ENCODE measurements at places on chromosomes 13 and 19. TPM values are rescaled to one million over a fixed set of nuclear protein-coding genes. Genes with fewer than 3 reads are reported as not detected.
A peak's percentile ranks its signal among the peaks of the same experiment; 100 is the strongest.

GRCh38 chr19:39428283-39429112 is 7.3 kb downstream of the RPS16 start:
- no peak for DNase-seq

ZNF14 gene
- total RNA-seq = 4.8 TPM

DNA sequence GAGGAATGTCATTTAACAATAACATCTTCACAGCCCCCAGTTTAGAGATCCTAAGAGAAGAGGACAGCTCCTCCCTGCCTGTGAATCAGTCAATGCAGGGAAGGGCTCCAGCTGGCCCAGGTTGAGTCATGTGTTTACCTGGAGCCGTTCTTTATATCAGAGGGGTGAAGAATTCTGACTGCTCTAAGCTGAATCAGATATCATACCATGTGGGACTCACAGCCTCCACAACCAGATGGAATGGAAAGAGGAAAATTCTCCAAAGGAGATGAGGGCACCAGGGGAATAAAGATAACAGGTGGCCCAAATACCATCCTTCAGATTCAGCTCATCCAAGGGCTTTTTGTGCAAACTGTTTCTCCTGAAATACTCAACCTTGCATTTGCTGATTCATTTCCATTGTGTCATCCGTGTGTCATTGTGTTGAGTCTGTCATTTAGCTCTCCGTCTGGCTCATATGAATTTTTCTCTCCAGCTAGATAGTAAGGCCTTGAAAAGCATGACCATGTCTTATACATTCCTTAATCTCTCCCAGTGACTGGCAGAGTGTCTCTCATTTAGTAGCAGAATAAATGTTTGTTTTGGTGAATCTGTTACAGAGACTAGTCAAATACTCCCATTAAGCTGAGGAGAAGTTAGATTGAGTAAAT is 217.9 kb downstream of the RFC3 start:
- no peak for DNase-seq

GRCh38 chr13:72504131-72504841 is 223.1 kb downstream of the MZT1 start:
- no peak for DNase-seq

- DNase-seq = peak; percentile 58
Measured at GRCh38 chr13:102392481-102393209, 9.2 kb downstream of the FGF14 start.

DNA sequence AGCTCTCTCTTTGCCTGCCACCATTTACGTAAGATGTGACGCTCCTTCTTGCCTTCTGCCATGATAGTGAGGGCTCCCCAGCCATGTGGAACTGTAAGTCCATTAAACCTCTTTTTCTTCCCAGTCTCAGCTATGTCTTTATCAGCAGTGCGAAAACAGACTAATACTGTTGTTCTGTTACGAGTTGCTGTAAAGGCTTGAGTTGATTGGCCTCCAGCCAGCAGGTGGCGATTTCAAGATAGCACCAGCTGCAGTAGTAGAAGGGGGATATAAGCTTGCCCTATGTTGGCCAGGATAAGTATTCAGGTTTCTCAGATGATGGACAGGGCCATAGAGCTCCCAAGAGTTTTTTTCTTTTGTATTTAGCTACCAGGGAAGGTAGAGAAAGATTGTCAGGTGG is 385.5 kb downstream of the MZT1 start:
- no peak for DNase-seq

GRCh38 chr13:98509271-98510155 is 67.4 kb downstream of the STK24 start:
- peak; percentile 80 for DNase-seq

GRCh38 chr13:111480976-111481375 is 160.5 kb downstream of the TEX29 start:
- no peak for DNase-seq

DNA sequence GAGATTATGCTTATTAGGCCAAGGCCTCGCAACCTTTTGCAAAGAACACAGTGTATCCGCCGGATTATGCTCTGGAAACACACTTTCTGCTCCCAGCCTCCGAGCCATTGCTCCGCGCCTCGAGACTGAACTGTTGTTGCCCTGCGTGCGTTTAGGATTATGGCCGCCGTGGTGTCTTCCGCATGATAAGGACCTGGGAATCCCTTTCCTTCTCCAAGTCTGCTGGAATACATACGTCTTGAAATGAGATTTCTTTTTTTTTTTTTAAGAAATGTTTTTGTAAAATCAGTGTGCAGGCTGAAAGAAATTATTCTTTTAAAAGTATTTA is 89.8 kb upstream of the SOX1 start:
- DNase-seq = no peak

- no peak for DNase-seq
Measured at GRCh38 chr13:22744688-22745452, 435.9 kb upstream of the SGCG start.

GRCh38 chr13:41546372-41547190 is 89.2 kb downstream of the RGCC start:
- DNase-seq = no peak

DNA sequence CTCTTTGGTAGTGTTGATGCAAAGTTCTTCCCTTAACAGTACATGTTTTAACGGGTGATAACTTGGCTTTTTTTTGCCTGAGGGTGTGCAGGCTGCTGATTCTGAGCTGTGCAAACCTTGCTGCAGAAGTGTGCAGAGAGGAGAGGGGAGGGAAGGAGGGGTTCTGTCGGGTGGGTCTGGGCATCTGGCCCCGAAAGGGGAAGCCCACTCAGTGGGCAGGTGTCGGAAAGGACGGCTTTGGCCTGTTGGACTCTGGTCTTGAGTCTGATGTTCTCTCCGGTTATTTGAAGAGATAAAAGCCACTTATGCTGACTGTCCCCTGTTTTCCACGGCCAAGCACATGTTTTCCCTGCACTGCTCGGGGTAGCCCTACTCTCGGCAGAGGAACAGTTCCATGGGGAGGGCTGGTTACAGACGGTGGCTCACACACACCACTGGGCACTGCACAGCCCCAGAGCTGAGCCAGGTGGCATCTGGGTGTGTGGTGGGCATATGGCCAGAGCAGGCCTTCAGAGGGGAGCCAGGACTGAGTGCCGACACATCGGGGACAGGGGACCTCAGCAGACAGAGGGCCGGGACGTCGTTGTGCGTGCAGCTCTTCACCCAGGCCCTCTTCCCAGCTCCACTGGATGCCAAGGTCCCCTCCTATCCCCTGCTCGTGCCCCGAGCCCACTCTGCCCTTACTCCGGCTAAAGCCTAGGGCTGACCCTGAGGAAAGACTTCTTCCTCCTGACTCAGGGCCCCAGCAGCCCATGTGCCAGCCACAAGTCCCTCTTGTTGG is 93.2 kb downstream of the TEX29 start:
- DNase-seq = no peak

DNA sequence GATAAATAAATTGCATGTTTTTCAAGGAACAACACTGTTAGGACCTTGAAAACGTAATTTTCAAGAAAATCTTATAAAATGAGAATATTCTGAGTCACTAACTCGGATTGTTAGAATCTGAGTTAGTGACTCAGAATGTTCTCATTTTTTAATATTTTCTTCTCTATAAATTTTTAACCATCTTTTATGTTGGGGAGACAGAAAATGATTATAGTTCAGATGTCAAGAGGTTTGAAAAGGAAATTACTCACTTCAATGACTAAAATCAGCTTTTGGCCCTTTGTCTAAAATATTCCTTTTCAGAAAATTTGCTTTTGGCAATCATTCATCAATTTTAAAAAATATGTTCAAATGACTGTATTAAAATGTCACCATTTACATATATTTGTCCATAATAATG is 264.2 kb upstream of the EDNRB start:
- no peak for DNase-seq

- peak; percentile 56 for DNase-seq
Measured at GRCh38 chr19:29084266-29084665, 128.7 kb downstream of the UQCRFS1 start.

DNA sequence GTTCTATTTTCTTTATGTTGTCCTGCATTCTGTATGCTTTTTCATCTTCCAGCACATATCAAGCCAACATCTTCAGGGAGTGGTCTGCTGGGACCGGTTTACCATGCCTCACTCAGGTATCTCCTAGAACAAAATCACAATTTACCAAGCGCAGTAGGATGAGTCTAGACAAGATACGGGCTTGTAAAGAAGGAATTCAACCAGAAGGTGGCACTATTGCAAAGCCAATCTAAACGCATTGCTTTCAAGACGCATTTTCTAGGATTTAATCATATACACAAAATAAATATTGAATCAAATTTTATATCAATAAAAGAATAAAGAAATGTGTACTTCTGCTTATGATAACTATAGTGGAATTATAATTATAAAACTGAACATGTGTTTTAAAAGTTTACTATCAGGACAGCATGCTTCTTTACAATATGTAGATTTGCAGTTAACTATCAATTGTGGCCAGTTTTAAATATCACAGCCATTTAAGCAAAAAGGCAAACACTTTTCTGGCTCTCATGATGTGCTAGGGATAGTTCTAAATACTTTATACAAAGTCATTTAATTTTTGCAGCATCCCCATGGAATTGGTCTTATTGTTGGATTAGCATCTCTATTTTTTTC is 16.1 kb upstream of the TPP2 start:
- DNase-seq = peak; percentile 85

POLR1G gene
- 25.3 TPM for total RNA-seq

GRCh38 chr13:24627946-24628345 is 52.3 kb upstream of the ATP12A start:
- no peak for DNase-seq

WDR87 gene
- not detected for total RNA-seq

- no peak for DNase-seq
Measured at GRCh38 chr13:80612804-80613203, 271.9 kb upstream of the SPRY2 start.

MEDAG gene
- not detected for total RNA-seq

CCNA1 gene
- total RNA-seq = 2.2 TPM

DNA sequence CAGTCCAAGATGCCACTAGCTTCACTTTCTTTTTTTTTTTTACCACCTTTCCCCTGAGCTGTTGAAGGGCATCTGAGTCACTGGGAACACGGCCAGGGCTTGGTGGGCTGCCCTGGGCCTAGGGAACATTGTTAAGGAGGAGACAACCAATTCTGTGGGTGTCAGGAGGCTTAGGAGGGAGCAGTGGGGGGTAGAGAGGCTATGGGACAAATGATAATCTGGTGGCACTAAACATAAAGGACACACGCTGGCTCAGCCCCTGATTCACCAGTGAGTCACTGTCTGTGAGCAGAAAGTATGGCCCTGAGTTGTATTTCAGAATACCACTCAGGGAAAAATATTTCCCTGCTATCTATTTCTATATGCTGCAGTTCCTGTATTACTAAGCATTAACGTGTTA is 207.8 kb downstream of the DCLK1 start:
- DNase-seq = no peak

DNA sequence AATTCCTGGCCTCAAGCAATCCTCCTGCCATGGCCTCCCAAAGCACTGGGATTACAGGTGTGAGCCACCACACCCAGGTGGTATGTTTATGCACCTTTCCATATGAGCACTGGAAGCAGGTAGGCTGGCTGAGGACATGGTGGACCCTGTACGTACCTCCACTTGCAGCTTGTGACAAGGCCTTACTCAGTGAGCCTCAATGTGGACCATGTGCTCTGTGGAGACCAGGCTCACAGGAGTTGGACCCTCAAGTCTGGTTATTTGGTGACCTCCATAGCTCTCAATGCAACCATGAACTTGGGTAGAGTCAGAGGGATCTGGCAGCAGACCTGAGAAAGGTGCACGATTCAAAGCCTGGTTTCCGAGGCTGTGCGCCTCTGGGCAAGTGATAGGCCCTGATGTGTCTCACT is 5.5 kb downstream of the ACP4 start:
- no peak for DNase-seq

CEACAM3 gene
- total RNA-seq = not detected

LAIR1 gene
- total RNA-seq = 7.7 TPM

DNA sequence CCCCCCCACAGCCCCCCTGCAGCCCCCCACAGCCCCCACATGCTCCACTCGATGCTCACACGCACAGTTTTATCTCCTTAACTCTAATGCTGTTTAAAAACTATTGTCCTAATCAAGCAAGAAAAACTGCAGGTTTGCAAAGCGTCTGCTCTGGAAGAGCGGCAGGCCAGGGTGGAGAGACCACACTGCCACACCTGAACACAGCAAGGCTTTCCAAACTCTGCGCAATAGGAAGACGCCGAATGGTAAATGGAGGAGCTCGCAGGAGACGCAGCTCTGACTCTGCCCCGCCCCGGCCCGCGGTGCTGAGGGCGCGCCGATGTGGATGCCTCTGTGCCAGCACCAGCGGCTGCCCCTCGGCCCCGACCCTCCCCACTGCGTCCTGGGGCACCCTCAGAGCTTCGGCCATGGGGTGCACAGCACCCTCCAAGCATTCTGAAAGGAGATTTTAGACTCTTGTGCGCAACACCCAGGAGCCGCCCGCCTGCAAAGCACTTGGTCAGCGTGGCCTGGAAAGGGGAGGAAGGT is 32.4 kb downstream of the RASA3 start:
- no peak for DNase-seq

CNFN gene
- total RNA-seq = not detected

- no peak for DNase-seq
Measured at GRCh38 chr13:106132216-106132615, 403.2 kb downstream of the EFNB2 start.

RANBP3 gene
- 105 TPM for total RNA-seq

- peak; percentile 72 for DNase-seq
Measured at GRCh38 chr19:44722131-44723121, 23.5 kb downstream of the CEACAM16 start.
